ENCODE measurements at places on chromosomes 13 and 19.

DNA sequence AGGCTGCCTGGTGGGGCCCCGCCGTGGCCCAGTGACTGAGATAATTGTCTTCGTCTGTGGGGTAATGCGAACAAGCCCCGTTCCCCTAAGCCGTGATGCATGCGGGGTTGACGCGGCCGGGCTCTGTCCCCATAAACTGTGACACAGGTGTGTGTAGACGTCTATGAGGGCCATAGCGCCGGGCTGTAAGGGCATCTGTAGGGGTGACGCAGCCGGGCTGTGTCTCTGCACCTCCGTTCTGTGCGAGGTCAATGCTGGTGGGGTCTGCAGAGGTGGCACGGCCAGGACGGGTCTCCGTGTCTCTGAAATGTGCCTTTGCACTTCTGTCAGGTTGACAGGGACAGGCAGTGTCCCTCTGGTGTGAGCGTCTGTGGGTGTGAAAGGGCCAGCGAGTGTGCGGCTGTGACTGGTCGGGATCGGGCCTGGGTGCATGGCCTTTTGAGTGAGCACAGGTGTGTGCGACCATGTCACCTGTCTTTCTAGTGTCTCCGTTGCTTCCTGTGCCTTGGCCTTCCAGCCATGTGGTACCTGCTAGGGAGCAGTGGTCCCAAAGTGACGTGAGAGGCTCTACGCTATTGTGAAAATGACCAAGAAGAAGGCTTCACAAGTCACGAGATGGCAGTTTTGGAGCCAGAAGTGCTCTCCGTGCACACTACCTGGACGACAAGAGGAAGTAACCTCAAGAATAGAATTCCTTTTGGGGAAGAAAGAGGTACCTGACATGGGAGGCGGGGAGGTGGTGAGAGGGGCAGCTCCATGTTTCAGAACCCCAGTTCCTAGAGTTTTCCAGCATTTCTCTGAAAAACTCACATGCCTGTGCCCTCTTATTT lies 16.4 kb upstream of the ZNF331 start:
- no peak for DNase-seq

- peak; percentile 21 for DNase-seq
Observed at GRCh38 chr19:56403261-56403660, 871 bp upstream of the ZNF583 start.

DNA sequence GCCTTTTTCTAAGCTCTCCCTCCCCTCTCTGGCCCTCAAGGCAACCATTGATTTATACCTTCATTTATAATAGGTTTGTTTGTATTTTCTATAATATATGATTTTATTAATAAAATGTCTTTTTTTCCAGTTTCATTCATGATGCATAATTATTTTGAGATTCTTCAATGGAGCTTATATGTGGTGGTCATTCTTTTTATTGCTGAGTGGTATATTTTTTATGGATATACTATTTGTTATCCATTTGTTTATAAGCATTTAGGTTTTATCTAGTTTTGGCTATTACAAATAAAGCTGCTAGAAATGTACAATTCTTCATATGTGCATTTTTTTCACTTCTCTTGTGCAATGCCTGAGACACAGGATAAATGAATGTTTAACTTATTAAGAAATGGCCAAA lies 10.8 kb downstream of the ZNF211 start:
- DNase-seq: no peak

GRCh38 chr19:37078717-37079032 lies 442 bp downstream of the ZNF420 start:
- no peak for DNase-seq

DNA sequence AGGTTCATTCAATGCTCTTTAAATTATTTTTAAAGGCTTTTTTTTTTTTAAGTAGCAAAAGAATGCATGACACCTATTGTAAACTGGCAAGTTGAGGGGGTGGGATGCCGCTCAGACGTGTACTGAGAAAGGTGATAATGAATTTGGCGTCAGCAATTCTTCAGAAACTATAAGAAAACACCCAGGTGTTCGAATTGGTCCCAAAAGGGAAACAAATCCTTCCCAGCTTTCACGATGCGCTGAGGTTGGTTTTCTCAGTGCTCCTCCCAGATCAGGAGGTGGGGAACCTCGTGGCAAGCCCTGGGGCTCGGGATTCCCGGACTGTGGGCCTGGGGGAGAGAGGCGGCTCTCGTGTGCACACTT lies 543 bp upstream of the FAM124A start:
- DNase-seq: no peak

GRCh38 chr19:48218997-48219396 lies 36.7 kb downstream of the CARD8 start:
- no peak for DNase-seq

Data from right hindlimb (tissue), 1 donor.